ENCODE measurements at places on chromosomes 12 and 14.

DNA sequence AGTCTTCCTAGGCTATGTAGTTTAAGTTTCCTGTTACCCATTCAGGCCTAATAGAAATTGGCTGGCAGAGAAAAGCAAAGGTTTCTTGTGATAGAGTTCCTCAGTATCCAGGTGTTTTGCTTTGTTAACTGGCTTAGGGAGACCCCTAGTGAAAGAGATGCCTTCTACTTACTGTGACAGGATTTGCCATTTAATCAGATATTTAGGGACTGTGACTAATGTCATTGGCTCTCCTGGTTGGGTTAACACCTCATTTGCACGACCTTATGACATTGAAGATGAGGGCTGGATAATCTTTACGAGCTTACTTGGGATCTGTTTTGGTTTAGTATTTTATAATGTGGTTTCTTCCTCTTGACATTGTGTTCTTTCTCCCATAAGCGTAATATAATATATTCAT lies 5.8 kb downstream of the MON2 start:
- no peak for DNase-seq

DNA sequence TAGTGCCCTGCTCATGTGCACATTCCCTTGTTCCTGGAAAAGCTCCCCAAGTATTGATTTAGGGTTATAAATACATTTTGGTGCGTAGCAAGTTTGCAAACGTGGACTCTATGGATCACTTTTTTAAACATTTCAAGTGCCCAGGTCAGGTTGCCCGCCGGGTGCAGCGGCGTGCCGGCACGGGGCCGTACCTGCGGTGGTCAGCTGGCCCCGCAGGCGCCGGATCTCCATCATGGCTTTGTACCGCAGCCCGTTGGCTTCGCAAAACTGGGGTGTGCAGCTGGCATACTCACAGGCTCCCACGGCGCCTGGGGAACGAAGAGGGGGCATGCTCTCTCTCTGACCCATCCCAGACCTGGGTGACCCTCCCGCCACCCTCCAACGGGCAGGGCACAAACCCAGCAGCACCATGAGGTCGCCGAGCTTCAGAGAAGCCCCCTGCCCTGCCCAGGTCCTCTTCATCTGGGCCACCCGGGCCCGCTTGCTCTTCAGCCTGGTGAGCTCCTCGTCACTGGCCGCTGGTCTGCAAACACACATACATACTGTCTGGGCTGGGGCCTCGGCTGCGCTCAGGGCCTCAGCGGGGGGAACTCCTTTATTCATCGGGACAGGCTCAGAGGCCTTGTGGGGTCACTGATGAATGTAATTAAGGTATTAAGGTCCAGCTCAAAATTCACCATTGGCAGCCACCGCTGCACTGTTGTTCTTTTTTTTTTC lies 35.1 kb downstream of the DHX37 start:
- no peak for DNase-seq

DNA sequence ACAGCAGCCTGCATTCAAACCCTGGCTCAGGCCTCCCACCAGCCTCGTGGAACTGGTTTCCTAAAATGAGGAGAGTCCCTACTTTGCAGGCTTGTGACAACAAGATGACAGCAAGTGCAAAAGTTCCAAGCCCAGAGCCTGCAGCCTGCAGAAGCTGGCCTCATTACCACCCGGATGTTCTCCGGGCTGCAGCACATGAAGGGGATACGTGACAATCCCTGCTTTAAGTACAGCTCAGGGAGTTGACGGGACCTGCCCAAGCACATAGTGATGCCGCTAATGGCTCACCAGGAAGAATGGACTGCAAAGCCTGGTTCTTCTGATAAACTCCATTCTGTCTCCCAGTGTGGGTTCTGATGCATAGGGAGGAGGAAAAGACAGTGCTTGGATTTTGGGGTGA lies 15.0 kb downstream of the SSH1 start:
- no peak for DNase-seq

GRCh38 chr14:36508418-36509068 lies 11.5 kb downstream of the NKX2-1 start:
- DNase-seq = no peak

DNA sequence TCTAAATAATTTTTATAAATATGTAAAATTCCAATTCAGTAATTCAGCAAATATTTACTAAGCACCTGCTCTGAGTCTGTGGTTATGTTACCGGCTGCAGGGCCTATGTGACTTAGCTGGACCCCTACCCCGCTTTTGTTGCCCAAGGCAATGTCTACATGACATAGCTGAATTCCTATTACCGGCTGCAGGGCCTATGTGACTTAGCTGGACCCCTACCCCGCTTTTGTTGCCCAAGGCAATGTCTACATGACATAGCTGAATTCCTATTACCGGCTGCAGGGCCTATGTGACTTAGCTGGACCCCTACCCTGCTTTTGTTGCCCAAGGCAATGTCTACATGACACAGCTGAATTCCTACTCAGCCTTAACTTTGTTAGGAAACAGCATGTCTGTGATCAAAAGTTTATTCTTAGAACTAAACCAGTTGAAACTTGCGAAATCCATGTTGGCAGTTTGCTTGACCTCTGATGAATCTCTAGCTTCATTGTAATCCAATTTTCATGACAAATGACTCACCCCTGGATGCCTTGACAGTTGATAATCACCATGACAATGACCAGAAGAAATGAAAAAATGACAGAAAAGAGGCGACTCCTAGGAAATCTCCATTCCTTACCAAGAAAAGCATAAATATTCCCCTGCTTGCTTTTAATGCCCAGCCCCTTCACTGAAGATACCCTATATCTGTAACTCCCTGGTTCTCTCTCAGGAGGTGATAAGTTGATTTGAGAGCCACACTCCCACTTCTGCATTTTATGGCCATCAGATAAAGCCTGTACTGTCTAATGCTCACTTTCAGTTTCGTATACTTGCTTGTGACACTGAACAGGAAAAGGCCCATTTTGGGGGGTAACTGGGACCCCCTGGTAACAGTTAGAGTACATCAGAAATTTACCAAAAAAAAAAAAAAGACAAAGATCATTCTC lies 148.4 kb upstream of the SYT10 start:
- no peak for DNase-seq

- no peak for DNase-seq
These were observed 11.5 kb downstream of the ALG10 start for GRCh38 chr12:34033628-34034296.

DNA sequence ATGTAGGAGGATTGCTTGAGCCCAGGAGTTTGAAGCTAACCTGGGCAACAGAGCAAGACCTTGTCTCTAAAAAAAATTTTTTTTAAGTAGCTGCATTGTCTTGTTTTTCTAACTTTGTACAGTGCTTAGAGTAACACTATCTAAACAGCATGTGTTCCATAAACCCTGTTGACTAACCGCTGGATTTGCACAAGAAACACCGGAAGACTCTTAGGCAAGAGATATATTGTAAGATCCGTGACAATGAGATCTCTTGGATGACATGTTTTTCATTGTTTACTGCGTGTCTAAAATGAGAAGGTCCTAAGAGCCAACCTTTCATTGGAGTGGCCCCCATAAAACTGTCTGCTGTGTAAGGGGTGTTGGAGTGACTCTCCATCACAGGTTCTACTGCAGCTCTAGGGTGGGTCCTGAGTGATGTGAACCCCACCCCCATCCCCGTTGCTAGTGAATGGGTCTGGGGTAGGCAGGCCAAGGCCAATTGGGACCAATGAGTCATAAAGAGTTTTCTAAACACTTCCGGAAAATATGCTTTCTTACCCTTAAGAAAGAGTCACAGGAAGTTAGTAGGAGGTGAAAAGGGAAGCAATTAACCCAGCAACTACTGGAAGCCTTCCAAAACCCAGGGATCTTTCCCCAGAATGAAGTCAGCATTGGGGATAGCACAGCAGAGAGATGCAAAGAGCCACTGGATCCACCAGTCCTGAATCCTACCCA lies 24.3 kb upstream of the PCNX1 start:
- no peak for DNase-seq

GRCh38 chr14:28406196-28406595 lies 360.4 kb upstream of the FOXG1 start:
- no peak for DNase-seq

- DNase-seq = no peak
These were observed 25.6 kb upstream of the PCNX1 start for GRCh38 chr14:70881549-70882177.

DNA sequence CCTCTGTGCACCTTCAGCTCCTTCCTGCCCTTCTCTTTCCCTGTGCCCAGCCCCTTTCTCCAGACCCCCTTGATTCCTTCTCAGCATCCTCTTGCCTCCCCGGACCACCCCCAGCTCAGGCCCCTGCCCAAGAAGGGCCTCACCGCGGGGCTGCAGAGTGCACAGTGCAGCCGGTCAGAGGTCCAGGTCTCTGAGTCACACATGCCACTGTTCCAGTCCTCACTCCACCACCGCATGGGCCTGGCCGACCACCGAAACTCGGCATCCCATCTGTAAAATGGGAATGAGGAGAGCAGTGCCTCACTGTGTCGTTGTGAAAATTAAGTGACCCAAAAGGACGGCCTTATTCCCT lies 13.3 kb downstream of the BDKRB1 start:
- no peak for DNase-seq

DNA sequence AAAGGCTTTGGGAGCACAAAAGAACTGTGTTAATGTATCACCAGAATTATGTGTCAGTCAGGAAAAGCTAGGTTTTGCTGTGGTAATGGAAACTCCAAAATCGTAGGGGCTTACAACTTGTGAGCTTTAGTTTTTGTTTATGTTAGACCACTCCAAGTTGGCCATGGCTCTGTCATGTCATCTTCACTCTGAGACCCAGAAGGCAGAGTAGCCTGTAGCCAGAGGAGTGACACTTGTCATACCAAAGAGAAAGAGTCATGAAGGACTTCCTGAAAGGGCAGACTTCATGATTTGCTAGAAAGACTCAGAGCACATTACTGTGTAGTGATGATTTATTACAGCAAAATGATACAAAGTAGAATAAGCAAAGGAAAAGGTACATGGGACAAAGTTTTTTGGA lies 133.6 kb upstream of the SSTR1 start:
- DNase-seq = no peak

GRCh38 chr12:32400866-32401265 lies 1.5 kb downstream of the FGD4 start:
- no peak for DNase-seq

GRCh38 chr12:96786791-96787190 lies 120.3 kb upstream of the NEDD1 start:
- no peak for DNase-seq

GRCh38 chr12:76895796-76896195 lies 17.0 kb upstream of the CSRP2 start:
- no peak for DNase-seq

DNA sequence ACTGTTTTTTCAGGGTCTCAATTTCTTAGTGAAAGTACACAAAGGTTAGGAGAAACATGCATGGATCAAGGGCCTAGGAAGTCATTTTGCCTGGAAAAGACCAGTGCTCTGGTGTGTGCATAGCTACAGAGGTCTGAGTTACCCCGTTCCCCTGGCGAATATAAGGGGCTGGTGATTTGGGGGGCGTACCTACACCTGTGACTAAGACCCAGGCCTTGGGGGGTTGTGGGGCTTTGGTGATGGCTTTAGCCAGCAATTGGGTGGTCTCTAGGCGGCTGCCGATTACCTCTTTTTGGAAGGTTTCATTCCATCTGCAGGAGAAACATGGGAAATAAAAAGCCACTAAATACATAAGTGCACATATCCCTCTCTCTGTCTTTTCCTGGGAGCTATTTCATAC lies 1.1 kb downstream of the SDR39U1 start:
- no peak for DNase-seq

DNA sequence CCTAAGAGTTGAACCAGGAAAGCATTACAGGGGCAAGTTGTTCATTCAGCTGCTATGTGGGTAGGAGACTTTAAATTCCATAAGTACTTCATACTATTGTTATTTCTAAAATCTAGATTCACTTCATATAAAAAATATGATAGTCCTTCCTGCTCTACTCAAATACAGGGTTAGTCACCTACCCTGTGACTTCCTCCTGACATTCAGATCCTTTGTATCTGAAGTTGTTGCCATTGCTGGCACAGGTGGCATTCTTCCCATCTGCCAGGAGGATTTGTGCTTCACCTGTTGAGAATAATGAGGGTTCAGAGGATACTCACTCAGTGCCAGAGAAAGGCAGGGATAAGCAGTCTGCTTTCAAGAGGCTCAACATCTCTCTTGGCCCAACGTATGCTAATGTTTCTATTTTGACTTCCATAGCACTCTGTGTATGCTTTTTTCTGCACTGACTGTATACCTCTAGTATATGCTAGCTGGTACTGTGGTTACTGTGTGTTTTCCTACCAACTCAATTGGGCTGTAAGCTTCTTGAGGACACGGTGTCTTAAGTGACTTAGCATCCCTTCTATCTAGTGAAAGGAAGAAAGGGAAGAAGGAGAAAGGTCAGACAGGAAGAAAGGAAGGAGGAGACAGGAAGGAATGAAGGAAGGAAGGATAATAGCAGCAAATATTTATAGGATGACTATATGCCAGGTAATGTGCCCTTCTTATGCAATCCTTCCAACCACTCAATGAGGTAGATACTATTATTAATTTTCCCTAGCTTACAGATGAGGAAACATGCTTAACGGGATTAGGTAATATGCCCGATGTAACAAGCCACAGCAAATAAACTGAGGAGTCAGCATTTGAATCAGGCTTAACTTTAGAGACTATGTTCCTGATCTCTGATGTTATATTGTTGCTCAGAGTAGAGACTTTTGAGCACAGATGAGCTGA lies 38.5 kb upstream of the FGF6 start:
- no peak for DNase-seq

DNA sequence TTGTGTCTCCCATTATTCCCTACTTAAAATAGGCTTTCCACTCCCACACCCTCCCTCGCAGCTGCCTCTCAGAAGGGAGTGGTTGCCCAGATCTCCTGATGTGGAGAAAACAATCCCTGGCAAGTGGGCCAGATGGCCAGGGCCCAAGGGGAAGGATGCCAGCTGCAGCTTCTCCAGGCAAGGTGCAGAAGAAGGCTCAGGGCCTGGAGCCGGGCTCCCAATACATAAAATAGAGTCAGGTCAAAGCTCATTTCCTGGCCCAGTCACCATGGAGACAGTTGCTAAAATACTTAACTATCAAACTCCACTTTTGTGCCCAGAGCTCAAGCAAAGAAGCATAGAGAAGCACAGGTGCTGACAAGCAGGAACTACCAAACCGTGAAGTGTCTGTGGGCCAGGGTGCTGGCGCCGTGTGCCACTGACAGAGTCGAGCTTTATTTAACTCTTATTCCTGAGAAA lies 45.7 kb upstream of the ITPR2 start:
- no peak for DNase-seq

DNA sequence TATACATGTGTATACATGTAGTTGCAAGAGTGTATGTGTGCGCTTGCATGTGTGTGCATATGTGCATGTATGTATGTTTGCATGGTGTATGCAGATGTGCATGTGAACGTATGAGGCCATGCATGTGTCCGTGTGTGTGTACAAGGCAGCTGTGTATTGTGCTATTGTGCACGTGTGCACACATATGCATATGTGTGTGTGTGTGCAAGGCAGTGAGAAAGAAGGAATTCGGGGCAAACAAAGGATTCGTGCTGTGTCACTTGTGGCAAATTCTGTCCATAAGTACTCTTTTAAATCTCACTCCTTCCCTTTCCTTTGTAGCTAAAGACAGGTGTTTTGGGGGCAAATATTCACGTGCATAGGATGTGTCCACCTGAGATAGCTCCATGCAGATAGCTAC lies 227.1 kb downstream of the VRK1 start:
- DNase-seq = no peak

- DNase-seq = no peak
These were observed 4.4 kb downstream of the MLH3 start for GRCh38 chr14:75046899-75047298.

Measured in stimulated activated CD4-positive, alpha-beta T cell treated with anti-CD3 and anti-CD28 coated beads, Interleukin-1b, Interleukin-23, amount 100 ng/mL, for 1 hour (primary cell).